ENCODE measurements at places on chromosomes 16 and 17.

DNA sequence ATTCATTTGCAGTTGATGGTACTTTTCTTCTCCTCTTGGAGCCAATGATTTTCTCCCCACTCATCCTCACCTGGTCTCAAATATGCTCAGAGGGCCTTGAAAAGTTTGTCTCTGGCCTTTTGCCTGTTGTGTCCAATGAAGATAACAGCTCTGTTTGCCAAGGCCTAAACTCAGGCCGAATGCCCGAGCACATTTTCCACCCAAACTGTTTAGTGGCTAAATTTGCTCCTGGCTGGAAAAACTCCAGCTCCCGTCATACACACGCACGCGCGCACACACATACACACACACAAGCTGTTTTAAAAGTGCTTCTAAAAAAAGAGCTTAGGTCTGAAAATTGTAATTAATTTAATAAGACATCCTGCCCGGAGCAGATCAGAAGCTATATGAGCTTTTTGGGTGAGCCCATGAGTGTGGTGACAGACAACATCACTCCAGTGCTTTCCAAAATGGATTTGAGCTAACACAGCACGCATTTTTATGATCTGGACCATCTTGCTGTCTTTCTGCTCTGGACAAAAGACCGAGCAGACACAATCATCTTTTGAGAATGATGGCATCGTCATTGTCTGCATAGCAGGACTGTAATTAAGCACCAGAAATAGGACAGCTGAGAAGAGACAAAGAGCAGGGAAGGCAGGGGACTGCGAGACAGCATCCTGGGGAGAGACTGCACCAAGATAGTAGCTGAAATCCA lies 48.9 kb downstream of the IRX6 start:
- DNase-seq = no peak

DNA sequence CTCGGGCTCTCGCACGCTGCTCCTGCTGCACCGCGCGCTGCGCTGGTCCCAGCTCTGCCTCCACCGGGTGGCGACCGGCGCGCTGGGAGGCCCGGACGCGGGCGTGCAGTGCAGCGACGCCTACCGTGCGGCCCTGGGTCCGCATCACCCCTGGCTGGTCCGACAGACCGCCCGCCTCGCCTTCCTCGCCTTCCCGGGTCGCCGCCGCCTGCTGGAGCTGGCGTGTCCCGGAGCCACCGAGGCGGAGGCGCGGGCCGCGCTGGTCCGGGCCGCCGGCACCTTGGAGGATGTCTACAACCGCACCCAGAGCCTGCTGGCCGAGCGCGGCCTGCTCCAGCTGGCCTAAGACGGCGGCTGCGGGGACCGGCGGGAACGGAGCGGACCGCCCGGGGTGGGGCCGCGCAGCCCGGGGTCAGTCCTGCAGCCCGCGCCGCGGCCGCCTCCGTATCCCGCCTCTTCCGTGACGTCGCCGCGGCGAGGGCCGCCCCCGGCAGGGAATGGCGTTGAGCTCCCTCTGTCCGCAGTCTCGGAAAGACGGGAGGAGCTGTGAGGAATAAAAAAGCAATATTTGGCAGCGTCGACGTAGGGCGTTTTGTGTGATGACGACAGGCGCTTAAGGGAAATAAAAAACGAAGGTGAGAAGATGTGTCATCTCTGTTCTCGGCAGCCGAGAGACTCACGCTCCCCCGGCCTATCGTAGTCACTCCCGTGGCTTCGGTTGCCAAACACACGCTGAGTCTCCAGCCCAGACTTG lies 1.4 kb downstream of the GLTPD2 start:
- peak; percentile 30 for DNase-seq

GRCh38 chr17:30336369-30337171 lies 2.7 kb upstream of the TMIGD1 start:
- peak; percentile 71 for DNase-seq

DNA sequence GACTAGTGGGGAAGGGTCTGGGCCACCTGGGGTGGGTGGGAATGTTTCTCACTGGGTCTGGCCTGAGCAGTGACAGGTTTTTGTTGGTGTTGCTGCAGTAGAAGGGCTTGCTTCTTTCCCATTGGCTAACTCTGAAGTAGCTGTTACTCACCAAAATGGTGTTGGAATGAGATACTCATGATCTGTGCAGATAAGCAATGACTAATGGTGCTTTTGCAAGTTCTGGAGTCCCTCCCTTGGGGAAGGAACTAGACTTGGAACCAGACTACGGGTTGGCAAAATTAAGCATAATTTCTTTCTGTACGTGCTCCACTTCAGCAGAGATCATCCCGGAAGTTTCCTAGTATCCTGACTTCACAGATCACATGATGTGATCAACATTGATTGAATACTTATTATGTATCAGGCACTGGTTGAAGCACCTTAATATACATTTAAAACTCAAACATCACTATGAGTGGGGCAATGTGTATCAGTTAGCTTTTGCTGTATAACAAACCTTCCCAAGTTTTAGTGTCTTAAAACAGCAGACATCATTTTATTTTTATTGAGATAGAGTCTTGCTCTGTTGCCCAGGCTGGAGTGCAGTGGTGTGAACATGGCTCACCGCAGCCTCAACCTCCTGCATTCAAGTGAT lies 30.1 kb downstream of the CHP2 start:
- DNase-seq = no peak

- DNase-seq = no peak
Measured at GRCh38 chr16:27676839-27677238, 126.9 kb downstream of the KATNIP start.

DNA sequence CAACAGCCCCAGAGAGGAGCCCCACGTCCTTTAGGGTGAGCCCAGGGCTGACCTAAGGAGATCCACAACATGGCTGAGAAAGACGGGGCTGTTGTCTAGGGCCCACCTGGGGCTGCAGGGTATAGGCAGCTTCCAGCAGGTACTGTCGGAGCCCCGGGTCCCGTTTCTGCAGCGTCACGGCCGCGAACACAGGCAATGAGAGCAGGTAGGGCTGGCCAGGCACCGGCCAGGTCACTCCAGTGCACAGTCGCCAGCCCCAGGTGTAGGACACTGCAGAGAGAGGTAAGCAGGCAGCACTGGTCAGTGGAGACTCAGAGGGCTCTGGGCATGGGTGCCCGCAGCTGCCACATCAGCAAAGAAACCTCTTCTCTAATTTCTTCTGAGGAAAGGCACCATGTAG lies 115.2 kb downstream of the LITAF start:
- DNase-seq = no peak

GRCh38 chr16:9199311-9199710 lies 107.9 kb downstream of the HAPSTR1 start:
- no peak for DNase-seq

DNA sequence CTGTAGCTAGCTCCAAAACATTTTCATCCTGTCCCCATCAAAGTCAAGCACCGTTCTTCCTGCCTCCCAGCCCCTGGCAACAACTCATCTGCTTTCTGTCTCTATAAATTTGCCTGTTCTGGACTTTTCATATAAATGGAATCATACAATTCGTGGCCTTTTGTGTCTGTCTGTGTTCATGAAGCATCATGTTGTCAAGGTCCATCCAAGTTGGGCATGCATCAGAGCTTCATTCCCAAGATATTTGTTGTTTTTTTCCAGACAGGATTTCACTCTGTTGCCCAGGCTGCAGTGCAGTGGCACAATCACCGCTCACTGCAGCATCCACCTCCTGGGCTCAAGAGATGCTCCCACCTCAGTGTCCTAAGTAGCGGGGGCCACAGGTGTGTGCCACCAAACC lies 5.9 kb downstream of the SLC5A10 start:
- DNase-seq = no peak

DNA sequence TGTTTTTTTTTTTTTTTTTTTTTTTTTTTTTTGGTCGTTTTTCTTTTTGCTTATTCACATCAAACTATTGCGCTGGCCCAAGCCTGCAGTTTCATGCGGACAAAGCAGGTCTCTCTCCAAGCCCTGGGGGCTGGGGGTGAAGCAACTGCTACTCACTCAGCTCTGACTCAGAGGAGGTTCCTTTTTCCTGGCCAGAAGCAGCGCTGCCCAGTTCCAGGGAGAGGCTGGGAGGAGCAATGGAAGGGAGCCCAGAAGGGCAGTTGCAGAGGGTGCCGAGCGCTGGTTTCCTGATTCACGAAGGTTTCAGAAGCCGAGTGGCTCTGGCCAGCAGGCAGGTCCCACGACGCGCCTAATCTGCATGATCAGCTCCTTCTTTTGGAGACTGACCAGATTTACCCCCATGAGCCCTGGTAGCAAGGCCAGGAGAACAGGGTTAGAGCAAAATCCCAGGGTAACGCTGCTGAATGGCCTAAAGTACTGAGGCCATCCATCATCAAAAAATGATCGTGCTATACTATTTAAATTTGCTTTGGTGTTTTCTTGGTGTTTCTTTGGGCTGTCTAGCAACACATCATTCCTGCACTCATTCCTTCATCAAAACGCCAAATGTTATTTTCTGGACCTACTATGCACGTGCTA lies 144.7 kb upstream of the SOX9 start:
- DNase-seq = no peak

DNA sequence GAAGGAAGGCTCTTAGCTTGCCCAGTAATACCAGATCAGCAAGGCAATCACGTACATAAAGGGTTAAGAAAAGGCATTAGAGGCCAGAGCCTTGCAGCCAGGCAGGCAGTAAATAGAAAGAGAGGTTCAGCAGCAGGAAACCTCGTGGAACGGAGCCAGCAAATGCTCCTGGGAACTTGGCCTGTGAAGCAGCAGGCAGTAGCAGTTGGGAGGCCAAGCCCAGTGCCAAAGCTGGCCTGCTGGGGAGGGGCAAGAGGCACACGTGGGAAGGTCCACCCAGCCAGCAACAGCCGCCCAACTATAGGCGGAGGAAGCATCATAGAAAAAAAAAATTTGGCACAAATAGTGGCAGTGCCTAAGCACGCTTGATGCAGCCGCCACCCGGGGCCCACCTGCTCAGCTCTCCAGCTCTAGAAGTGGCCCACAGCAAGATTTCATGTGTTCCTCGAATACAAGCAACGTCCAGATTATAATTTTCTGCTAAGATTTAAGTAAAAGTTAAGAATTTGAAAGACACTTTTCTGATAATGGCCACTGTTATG lies 2339.5 kb downstream of the TP53TG3F start:
- DNase-seq = peak; percentile 95

All from DMS 273 treated with DMSO at 0.1 percent for 48 hours (cell line).